ENCODE measurements at places on chromosomes 13 and 19.

DNA sequence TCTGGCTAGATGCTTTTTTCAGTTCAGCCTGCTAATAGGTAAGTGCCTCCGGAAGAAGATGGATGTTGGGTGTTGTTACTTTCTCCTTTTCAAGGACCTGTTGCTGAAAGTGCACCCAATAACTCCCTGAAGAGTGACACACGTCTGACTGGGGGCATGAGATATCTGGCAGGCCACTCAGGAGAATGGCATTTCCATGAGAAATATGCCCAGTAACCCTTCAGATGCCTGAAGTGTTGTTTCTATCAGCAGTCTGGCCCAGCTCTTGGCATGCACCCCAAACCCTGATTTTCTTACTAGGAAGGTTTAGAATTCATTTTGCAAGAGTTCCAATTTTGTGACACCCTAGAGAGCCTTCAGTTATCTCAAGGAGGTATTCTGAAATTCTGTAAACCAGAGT lies 71.5 kb downstream of the ARHGAP35 start:
- DNase-seq = no peak

- DNase-seq = no peak
These were observed 7.1 kb upstream of the GPR18 start for GRCh38 chr13:99265162-99265800.

- no peak for DNase-seq
These were observed 754 bp upstream of the SIX5 start for GRCh38 chr19:45769821-45770191.

DNA sequence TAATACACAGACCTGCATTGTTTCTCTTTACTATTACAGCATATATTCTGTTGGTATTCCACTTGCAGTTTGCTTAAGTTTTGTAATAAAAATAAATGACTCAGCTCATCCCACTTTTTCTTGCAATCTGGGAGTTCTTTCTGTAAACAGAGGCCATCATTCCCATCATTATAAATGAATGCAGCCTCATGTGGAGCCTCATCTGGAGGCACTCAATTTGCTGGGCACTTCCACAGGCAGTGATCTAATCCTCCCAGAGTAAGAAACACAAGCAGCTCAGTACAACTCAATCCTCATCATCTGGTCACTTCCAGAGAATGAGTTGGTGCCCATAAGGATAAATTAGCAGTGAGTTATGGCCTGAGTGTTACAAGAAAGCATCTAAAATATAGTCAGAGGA lies 2801.9 kb downstream of the PCDH9 start:
- DNase-seq = no peak

DNA sequence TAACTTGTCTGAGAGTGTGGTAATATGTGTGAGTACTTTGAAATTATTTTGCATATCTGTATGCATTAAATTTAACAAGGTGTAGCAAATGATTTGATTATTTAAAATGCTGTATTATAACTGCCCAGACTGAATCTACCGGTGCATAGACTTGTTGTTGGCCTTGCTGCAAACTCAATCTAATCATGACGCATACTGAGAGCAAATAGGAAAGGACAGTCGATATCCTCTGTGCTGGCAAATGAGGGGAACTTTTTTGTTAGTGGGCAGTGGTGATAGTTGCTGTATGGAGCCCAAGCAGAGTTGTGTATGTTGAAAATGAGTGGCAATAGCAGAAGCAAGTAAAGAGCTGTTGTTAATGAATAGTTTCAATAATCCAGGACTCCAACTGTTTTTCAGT lies 127.4 kb downstream of the LMO7 start:
- DNase-seq = no peak

- DNase-seq = no peak
These were observed 98.8 kb upstream of the SERP2 start for GRCh38 chr13:44274771-44275205.

- DNase-seq = no peak
These were observed 22.7 kb upstream of the TMEM255B start for GRCh38 chr13:113736258-113736731.

DNA sequence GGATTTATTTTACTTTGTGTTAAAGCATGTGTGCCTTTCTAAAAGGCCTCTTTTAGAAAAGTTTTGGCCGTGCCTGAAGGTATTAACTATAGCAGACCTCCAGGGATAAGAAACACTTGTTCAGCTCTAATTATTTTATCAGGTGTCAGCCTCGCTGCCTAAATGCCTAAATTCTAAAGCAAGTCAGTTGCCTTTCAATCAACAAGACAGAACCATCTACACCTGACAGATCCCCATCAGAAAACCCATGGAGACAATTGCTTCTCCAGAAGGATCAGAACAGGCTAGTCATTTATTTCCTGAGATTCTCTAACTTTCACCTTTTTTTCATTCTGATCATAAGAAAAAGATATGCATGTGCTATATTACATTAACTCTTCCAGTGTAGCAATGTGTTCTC lies 171.4 kb upstream of the GPC6 start:
- no peak for DNase-seq

DNA sequence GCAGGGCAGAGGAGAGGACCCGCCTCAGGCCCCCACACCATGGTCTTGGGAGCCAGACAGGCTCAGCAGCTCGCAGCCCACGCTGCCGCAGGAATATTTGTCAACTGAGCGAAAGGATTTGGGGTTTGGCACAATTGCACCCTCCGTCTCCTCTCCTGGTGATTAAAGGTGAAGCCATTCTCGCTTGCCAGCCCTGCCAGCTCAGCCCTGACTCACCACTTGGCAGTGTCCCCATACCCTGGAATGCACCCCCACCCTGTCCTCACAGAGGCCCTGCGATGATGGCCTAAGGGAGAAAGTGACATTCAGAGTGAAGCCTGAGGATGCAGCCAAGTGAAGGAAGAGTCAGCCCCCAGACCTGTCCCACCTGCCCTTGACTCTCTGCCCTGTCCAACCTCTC lies 18.8 kb downstream of the CYTH2 start:
- DNase-seq = no peak

DNA sequence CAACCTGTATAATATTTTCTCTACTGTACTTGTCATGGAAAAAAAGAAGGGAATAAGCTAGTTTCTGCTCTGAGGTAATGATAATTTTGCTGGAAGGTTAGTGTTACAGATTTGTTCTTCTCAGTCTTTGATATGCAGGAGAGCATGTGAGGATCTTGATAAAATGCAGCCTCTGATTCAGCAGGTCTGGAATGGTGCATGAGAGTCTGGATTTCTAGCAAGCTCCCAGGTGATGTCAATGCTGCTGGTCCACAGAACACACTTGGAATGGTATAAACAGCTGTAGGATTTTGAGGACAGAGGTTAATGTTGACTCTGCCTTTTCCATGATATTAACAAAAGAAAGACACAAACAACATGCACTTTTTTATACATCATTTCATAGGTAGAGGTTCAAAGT lies 173.6 kb downstream of the NDFIP2 start:
- no peak for DNase-seq

GRCh38 chr13:75847588-75847987 lies 211.5 kb downstream of the LMO7 start:
- no peak for DNase-seq

DNA sequence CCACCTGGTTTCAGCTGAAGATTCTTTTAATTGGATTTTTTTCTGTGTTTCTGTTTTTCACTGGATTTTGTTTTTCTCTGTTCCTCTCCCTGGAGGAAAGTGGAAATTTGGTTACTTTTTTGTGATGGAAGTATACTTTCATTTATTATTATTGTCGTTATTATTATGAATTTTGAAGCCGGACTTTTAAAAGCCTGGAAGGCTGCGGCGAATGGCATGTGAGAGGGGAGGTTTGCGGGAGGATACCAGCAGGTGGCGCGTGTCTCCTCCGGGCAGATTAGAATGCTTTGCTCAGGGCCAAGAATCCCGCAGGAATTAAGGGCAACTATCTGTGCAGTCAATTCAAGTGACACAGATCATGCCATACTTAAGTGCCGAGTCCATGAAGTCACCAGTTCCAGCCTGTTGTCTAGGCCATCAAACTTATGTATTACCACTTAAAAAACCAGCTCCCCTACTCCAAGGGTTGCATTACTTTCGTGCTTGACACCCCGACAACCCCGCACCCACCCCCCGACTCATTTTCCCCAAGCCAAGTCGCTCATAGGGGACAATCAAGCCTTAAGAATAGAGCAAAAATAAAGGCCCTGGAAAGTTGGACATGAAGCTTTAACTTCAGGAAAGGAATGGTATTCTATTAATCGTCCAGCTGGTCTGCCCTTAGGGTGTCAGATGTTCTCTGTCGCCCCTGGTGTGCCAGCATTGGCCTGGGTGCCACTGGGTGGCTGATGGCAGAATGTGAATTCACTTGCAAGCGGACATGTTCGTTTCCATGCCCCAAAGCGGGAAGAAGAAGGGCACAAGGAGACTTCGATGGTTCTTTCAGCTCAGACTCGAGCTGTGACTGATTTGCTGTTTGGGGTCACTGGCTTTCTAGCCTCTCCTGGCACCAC lies 1.3 kb upstream of the LRCH1 start:
- DNase-seq = peak; percentile 35

- DNase-seq = no peak
These were observed 29.9 kb upstream of the RANBP3 start for GRCh38 chr19:6007866-6008265.

- peak; percentile 20 for DNase-seq
These were observed 14.9 kb downstream of the POP4 start for GRCh38 chr19:29620931-29621351.

GRCh38 chr13:66139250-66139649 lies 1090.9 kb downstream of the PCDH9 start:
- DNase-seq = no peak

Measured in activated T-helper 1 cell treated with Interleukin-2 at 50 U/mL for 16 hours (primary cell).